DMS 273 treated with DMSO at 0.1 percent for 48 hours (cell line): ENCODE measurements at places on chromosomes 7 and 10.

DNA sequence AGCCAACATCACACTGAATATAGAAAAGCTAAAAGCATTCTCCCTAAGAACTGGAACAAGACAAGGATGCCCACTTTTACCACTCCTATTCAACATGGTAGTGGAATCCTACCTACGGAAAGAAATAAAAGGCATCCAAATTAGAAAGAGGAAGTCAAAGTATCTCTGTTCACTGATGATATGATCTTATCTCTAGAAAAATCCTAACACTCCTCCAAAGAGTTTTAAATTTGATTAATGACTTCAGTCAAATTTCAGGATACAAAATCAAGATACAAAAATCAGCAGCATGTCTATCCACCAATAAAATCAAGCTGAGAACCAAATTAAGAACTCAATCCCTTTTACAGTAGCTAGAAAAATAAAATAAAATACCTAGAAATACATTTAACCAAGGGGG is 35.3 kb upstream of the TNKS2 start:
- no peak for DNase-seq

DNA sequence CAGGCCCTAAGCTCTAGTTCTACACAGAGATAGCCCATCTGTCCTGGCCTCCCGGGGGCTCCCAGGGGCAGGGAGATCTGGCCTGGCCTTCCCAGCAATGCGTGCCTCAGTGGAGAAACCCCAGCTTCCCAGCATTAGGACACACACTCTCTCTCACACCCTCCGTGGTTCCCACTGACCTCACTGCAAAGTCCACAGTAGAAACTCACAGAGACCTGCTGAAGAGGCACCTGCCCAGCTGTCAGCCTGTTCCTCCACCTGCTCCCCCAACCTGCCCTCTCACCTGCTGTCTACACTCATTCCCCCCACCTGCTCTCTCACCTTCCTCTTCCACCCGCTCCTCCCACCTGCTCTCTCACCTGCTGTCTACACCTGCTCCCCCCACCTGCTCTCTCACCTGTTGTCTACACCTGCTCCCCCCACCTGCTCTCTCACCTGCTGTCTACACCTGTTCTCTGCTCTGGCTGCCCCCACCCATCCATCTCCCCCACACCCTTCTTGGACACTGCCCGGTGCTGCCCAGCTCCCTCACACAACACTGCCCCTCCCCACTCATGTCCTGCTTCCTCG is 21.1 kb upstream of the PFKP start:
- no peak for DNase-seq

GRCh38 chr7:150665896-150666295 is 19.6 kb upstream of the GIMAP2 start:
- no peak for DNase-seq

DNA sequence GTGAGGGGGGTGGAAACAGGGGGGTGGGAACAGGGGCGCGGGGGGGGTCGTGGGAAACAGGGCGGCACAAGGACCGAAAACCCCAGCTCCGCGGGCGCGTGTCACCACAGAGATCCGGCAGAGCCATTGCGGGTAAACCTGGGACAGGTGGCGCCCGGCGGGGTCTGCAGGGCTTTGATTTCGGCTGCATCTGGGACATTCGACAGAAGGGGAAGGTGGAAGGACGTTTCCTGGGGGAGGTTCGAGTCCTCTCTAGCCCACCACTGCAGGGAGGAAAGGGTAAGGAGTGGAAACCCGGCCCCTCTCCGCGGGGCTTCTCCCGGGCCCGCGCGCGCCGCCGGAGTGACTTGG is 7.5 kb downstream of the NKX2-3 start:
- DNase-seq = no peak

DNA sequence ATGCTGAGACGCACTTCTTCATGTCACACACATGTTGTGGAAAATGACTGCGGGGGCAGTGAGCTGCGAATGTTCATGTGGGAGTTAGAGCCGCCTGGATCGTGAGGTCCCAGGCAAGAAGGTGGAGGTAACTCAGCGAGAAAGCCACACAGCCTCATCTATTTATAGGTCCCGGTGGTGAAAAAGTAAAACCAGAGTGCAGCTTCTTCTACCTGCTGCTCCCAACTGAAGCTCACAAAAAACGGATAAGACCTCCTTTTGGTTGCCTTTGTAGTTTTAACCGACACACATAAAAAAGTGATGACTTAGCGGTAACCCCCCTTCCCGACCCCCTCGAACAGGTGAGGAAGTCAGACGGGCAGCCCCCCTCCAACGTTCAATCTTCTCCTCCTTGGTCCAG is 276.9 kb downstream of the GATA3 start:
- no peak for DNase-seq

- DNase-seq = no peak
These were observed 353.6 kb downstream of the THSD7A start for GRCh38 chr7:11478426-11478825.

DNA sequence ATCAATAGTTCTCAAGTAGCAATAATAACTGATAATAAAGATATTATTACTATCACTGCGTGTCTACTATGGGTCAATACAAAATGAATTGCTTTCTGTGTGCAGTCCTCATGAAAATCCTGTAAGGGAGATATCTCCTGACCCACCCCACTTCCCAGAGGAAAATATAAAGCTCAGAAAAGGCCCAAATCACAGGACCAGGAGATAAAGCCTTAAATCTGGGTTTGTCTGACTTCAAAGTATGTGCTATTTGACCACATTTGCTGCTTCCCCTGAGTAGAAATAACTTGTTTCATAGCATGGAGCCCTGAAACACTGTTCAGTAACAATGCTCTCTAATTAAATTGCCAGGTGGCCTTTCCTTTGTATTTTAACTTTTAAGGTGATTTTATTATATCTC is 174.1 kb downstream of the JAZF1 start:
- no peak for DNase-seq

GRCh38 chr7:1313613-1314012 is 80.9 kb downstream of the UNCX start:
- no peak for DNase-seq

DNA sequence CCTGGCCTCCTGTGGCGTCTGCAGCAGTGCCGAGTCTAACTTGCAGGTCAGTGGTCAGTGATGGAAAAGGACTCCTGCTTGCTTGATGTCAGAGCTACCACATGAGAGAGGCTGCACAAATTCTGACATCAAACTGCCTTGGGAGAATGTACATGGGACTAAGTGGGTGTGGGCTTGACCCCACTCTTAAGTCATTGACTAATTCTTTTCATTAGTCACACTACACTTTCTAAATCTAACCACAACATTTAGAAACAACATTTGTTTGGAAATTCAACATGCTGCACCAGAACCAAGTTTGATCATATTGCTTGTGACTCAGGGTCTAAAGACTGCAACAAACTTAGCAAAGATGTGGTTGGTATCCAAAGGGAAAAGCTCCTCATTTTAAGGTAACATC is 24.4 kb upstream of the CDC14C start:
- DNase-seq = no peak

- no peak for DNase-seq
These were observed 20.8 kb downstream of the GHRHR start for GRCh38 chr7:30984359-30985107.

DNA sequence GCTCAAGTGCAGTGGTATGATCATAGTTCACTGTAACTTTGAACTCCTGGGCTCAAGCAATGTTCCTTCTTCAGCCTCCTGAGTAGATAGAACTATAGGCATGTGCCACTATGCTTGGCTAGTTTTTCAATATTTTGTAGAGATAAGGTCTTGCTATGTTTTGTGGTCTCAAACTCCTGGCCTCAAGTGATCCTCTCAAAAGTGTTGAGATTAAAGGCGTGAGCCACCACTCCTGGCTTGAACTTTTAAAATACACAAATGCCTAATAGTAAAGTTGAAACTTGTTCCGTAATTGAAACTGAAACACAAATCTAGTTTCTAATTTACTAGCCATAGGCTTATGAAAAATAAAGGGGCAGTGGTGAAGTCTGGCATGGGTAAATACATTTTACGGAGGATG is 65.7 kb downstream of the AP3M1 start:
- no peak for DNase-seq

DNA sequence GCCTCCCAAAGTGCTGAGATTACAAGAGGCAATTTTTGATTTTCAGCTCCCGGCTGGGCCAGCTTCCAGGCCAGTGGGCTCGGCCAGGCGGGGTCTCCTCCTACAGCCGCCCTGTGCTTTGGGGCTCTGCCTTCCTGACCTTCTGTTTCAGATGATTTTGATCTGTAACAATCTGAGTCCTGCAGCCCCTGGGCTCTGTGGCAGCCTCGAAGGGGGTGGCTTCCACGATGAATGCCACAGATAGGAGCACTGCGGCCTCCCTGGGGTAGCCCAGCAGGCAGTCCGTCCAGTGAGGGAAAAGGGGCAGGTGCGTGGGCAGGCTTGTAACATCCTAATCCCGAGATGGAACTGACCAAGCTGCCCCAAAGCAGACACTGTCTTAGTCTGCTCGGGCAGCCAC is 177.5 kb downstream of the DNAJB6 start:
- no peak for DNase-seq

DNA sequence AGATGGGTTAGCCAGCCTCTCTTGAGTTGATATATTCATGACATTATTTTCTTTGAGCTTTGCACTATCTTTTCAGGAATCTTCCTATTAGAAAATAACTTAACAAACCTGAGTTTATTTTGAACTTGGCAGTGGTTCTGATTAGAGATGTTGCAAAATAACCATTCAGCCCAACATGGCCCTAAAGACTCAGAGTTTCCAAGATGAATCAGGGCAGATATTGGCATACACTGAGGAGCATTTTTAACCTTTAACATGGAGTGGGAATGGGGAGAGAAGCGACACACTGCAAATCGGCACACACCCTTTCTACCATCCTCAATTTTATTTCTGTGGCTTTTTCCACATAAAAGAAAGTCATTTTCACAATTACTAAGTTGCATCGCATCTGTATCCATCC is 190.8 kb downstream of the TRIL start:
- DNase-seq = no peak

DNA sequence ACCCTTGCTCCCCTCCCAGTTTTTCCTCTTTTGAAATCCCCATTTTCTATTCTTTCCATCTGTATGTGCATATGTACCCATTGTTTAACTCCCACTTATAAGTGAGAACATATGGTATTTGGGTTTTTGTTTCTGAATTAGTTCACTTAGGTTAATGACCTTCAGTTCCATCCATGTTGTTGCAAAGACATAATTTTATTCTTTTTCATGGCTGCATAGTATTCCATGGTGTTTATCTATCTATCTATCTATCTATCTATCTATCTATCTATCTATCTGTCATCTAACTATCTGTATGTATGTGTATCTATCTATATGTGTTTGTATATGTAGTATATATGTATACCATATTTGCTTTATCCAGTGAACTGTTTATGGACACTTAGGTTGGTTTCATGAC is 264.2 kb upstream of the SEMA3E start:
- DNase-seq = no peak

DNA sequence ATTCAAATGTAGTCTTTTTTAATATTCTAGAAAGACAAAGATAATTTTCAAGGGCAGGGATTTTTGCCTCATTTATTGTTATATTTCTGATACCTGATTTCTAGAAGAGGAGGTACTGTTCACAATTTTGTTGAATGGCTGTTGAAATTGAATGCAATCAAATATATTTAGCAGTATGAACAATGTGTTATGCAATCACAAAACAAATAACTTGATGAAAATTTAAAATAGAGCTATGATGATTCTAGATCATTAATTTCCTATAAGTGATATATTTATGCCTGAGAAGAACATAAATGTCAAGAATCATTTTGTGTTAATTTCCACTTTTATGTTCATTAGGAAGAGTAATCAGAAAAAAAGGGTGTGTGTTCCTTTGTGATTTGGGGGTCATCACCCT is 114.6 kb upstream of the CNTNAP2 start:
- DNase-seq = no peak

GRCh38 chr10:13632884-13633440 is 46.2 kb downstream of the PRPF18 start:
- no peak for DNase-seq

- DNase-seq = no peak
These were observed 94.1 kb downstream of the TCF7L2 start for GRCh38 chr10:113044016-113044755.

DNA sequence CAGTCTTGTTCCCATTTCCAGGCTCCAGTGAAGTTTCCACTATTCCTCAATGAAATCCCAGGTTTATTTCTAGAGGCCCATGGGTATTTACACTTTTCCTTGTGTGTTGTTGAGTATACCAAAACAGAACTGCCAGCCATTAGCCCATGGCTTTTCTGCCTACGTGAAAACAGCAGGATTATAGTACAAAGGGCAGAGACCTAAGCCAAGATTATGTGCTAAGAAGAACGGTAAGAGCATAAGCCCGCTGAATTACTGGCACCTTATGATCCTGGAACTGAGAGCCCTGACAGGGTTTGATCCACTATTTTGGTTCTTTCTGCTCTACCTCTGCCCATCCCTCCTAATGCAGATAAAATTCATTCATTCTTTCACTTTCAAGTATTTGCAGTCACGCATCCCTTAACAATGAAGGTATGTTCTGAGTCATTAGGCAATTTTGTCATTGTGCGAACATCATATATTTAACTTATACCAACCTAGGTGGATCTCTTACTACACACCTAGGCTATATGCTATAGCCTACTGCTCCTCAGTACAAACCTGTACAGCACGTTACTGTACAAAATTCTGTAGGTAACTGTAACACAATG is 16.0 kb downstream of the SEMA3C start:
- no peak for DNase-seq

- no peak for DNase-seq
These were observed 49.1 kb upstream of the STEAP1B start for GRCh38 chr7:22549051-22549450.

DNA sequence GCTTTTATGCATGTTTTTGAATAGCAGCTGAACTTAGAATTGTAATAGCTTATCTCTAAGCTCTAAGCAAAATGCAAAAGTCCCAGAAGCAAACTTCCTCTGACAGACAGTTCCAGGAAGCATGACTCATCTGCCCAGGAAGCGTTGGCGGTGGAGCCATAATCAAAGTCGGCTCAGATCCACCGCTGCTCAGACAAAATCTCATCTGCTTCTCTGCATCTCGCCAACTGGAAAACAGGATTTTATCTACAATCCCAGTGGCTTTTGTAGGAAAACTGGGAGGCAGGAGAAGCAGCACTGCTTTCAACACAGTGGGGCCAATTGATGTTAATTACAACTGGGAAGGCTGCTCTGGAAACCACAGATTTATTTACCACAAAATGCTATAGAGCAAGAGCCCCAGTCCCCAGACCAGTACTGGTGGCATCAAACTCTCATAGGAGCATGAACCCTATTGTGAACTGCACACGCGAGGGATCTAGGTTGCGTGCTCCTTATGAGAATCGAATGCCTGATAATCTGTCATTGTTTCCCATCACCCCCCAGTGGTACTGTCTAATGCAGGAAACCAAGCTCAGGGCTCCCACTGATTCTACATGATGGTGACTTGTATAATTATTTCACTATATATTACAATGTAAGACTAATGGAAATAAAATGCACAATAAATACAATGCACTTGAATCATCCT is 99.9 kb downstream of the CUBN start:
- DNase-seq = no peak

- no peak for DNase-seq
These were observed 42.1 kb downstream of the FAM53B start for GRCh38 chr10:124701881-124702656.
